Stimulated activated CD4-positive, alpha-beta T cell treated with anti-CD3 and anti-CD28 coated beads, Interleukin-1b, Interleukin-23, amount 100 ng/mL, for 24 hours (primary cell): ENCODE measurements at places on chromosomes 5 and 9.

DNA sequence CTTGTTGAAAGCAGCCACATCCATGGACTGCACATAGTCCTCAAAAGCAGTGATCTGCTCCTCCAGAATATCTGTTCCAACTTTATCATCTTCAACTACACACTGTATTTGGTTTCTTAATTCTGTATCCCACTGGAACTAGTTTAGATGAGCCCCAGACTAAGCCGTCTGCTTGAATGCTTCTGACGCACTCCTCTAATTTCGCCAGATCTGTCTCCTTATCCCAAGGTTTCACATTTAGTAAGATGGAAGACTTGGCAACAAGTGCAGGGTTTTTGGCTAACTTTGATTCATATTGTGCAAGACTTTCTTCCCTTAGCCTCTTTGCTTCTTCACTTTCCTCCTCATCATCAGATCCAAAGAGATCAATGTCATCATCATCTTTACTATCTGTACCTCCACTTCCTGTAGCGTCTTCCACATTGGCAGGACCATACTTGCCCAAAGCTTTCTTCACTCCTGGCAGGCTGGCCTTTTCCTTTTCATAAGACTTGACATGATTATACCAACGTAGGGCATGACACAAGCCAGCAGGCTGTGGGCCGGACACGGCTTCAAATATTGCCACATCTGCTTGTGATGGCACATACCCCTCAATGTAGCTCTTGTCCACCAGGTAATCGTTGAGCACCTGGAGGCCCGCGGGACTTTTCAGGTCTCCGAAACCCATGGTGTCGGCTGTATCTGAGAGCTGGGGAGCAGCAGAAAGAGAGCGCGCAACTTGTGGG lies 56.2 kb upstream of the PIK3R1 start:
- no peak for DNase-seq

GRCh38 chr9:14311171-14311949 lies 2.6 kb downstream of the NFIB start:
- DNase-seq = no peak

- no peak for DNase-seq
Measured at GRCh38 chr5:93660677-93661076, 77.7 kb downstream of the NR2F1 start.

- no peak for DNase-seq
Measured at GRCh38 chr5:106907979-106908378, 762.8 kb downstream of the EFNA5 start.

GRCh38 chr5:72597456-72597948 lies 90.3 kb upstream of the ZNF366 start:
- DNase-seq = no peak

- DNase-seq = no peak
Measured at GRCh38 chr5:179417696-179418095, 72.4 kb upstream of the ADAMTS2 start.

- DNase-seq = no peak
Measured at GRCh38 chr5:120098902-120099535, 365.1 kb upstream of the PRR16 start.

DNA sequence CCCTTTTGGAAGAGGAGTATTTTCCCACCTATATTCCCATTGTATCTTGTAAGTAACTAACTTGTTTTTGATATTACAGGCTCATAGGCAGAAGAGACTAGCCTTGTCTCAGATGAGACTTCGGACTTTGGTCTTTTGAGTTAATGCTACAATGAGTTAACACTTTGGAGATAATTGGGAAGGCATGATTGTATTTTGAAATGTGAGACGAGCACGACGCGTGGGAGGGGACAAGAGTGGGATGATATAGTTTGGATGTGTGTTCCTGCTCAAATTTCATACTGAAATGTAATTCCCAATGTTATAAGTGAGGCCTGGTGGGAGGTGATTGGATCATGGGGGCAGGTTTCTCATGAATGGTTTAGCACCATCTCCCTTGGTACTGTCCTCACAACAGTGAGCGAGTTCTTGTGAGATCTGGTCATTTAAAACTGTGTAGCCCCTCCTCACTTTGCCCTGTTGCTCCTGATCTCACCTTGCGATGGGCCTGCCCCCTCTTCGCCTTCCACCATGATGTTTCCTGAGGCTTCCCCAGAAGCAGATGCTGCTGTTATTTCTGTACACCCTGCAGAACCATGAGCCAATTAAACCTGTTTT lies 721.5 kb upstream of the CTNND2 start:
- no peak for DNase-seq

DNA sequence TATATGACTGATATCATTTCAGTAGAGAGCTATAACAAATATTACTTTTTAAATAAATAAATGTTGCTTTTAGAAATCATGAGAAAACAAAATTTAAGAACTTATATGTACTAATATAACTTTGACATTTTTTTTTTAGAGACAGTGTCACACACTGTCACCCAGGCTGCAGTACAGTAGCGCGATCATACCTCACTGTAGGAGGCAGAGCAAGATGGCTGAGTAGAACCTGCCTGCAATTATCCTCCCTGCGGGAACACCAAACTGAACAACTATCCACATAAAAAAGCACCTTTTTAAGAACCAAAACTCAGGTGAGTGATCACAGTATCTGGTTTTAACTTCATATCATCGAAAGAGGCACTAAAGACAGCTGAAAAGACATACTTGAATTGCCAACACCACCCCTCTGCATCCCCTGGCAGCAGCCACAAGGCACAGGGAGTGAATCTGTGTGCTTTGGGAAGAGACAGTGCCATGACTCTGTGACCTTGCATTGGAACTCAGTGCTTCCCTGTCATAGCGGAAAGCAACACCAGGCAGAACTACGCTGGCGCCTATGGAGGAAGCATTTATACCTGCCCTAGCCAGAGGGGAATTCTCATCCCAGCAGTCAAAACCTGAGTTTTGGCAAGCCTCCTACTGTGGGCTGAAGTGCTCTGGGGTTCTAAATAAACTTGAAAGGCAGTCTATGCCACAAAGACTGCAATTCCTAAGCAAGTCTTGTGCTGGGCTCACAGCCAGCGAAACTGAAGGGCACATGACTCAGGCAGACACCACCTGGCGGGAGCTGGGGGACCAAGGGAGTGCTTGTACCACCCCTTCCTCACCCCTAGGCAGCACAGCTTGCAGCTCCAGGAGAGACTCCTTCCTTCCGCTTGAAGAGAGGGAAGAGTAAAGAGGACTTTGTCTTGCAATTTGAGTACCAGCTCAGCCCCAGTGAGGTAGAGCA lies 142.7 kb downstream of the FBXL17 start:
- DNase-seq = no peak

- DNase-seq = no peak
Measured at GRCh38 chr9:95007226-95007869, 280.8 kb downstream of the AOPEP start.
